Uterus (tissue), 4 donors: ENCODE measurements at places on chromosomes 6 and 20. TPM values are rescaled to one million over a fixed set of nuclear protein-coding genes. Genes with fewer than 3 reads are reported as not detected.

DNA sequence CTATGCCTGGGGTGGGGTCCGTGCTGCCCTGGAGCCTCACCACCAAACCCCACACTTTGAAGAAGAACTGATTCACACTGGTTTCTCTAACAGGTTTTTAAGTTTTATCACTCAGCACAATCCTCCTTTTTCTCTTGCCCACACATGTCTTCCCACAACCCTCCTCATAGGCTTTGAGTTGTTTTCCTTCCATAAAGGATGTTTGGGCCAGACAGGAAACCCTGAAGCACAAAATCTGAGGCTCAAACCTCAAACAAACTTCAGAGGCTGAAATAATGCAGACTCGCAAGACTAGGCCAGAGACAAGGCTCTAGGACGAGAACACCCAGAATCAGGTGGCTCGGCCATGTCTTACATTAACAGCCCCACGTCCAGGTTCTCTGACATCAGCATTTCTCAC lies 35.3 kb downstream of the EZR start:
- H3K4me3 ChIP-seq, result no peak overlapping the region
- H3K36me3 ChIP-seq, result no peaks in the 10 kb centered on the region
- no peaks in the 10 kb centered on the region for H3K27me3 ChIP-seq
- no peaks in the 10 kb centered on the region for H3K4me1 ChIP-seq

GRCh38 chr20:46699651-46700359 lies 9.6 kb upstream of the SLC2A10 start:
- no peaks in the 10 kb centered on the region for H3K36me3 ChIP-seq
- DNase-seq, result no peak
- H3K4me1 ChIP-seq, result no peaks in the 10 kb centered on the region
- no peaks in the 10 kb centered on the region for H3K27me3 ChIP-seq
- H3K27ac ChIP-seq, result no peak overlapping the region

- no peaks in the 10 kb centered on the region for H3K27me3 ChIP-seq
- H3K27ac ChIP-seq, result no peak overlapping the region
- DNase-seq, result no peak
- no peaks in the 10 kb centered on the region for H3K4me1 ChIP-seq
- H3K36me3 ChIP-seq, result no peaks in the 10 kb centered on the region
Observed at GRCh38 chr6:170074435-170074834, 216.4 kb downstream of the DLL1 start.

- H3K27me3 ChIP-seq, result no peaks in the 10 kb centered on the region
- no peak overlapping the region for H3K4me3 ChIP-seq
- no peaks in the 10 kb centered on the region for H3K4me1 ChIP-seq
- H3K36me3 ChIP-seq, result no peaks in the 10 kb centered on the region
- no peak for DNase-seq
Observed at GRCh38 chr6:20433929-20434328, 32.2 kb downstream of the E2F3 start.

- DNase-seq, result peak; percentile 13
- H3K36me3 ChIP-seq, result no peaks in the 10 kb centered on the region
- H3K27me3 ChIP-seq, result no peaks in the 10 kb centered on the region
- no peaks in the 10 kb centered on the region for H3K4me1 ChIP-seq
Observed at GRCh38 chr20:25270829-25271251, 23.0 kb downstream of the PYGB start.

DNA sequence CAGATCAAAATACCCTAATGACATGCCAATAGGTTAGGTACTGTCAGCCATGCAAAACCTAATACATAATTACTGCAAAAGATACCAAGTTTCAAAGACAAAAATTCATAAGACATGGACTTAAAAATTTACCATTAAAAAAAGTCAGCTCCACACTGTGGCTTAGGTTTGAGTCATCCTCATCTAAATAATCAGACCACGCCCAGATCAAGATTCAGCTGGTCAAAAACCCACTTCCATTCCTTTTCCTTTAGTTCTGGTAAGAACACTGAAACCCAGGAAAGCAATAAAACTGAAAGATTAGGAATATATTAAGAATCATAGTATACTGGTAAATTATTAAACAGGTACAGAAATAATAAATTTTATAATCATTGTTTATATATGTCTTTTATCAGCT lies 81.0 kb upstream of the ASF1A start:
- no peak for DNase-seq
- H3K27ac ChIP-seq, result no peak overlapping the region
- peaks cover 3% of the 10 kb centered on the region for H3K36me3 ChIP-seq
- no peaks in the 10 kb centered on the region for H3K27me3 ChIP-seq
- H3K4me3 ChIP-seq, result no peak overlapping the region
- no peaks in the 10 kb centered on the region for H3K4me1 ChIP-seq

- no peak overlapping the region for H3K4me3 ChIP-seq
- no peaks in the 10 kb centered on the region for H3K36me3 ChIP-seq
- H3K4me1 ChIP-seq, result no peaks in the 10 kb centered on the region
Observed at GRCh38 chr6:140988780-140989179, 1143.9 kb upstream of the GJE1 start.

DNA sequence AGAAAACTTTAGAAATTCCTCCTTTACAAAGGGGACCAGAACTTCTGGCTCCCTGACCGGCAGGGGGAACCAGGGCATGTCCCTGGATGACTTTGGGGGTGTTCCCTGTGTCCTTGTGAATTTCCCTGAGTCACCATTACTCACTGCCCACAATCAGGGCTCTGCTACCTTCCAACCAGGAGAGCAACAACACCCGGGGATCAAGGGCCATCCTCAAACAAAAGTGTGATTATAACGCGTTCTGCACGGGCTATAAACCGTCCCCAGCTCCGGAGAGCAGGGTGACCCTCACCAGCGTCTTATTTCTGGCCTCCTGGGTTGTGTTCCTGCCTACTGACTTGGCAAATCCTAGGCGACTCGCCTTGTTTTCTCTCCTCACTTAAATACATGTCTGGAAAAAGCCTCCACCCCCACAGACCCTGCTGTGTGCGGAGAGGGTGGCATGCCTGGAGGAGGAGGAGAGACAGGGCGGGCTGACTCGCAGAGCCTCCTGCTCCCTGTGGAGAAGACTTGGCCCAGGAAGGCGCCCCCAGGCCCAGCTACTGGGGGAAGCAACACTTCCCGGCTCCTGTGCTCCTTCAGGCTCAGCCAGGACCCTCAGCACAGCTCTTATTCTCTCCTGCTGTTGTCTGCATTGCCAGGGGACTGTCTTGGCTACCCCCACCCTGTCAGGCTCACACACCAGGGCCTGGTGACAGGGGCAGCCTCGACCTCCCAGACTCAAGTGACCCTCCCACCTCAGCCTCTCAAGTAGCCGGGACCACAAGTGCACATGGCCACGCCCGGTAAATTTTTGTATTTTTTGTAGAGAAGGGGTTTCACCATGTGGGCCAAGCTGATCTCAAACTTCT lies 54.1 kb downstream of the FGD2 start:
- H3K27ac ChIP-seq, result peak overlapping the region; percentile 87
- no peaks in the 10 kb centered on the region for H3K27me3 ChIP-seq
- H3K36me3 ChIP-seq, result no peaks in the 10 kb centered on the region
- H3K4me1 ChIP-seq, result no peaks in the 10 kb centered on the region
- DNase-seq, result peak; percentile 84
- no peak overlapping the region for H3K4me3 ChIP-seq

DNA sequence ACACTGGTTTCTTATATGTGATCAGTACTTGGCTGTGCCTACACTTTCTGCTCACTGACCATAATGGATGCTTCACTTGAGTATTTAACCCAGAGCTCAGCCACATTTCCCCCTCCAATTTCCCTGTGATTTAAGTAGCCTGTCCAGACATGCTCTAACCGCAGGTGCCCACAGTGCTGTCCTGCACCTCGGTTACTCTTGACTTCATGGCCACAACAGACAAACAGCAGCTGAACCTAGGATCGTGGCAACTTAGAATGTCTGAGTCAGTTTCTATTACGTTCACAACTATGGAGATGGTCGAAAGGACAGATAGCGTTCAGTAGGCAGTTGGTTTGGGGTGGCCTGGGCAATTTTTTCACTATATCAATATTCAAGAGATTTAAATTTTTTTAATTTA lies 306.9 kb upstream of the SGK1 start:
- H3K27ac ChIP-seq, result no peak overlapping the region
- no peak overlapping the region for H3K4me3 ChIP-seq
- no peak for DNase-seq

- no peaks in the 10 kb centered on the region for H3K4me1 ChIP-seq
- DNase-seq, result no peak
- no peaks in the 10 kb centered on the region for H3K36me3 ChIP-seq
- H3K27ac ChIP-seq, result no peak overlapping the region
Observed at GRCh38 chr6:84696166-84696565, 68.2 kb downstream of the TBX18 start.

- no peak for DNase-seq
- peaks cover 8% of the 10 kb centered on the region for H3K27me3 ChIP-seq
- H3K4me1 ChIP-seq, result no peaks in the 10 kb centered on the region
- no peak overlapping the region for H3K27ac ChIP-seq
Observed at GRCh38 chr20:52104546-52105441, 86.8 kb downstream of the ZFP64 start.

- DNase-seq, result peak; percentile 32
- no peaks in the 10 kb centered on the region for H3K36me3 ChIP-seq
- no peaks in the 10 kb centered on the region for H3K4me1 ChIP-seq
- no peaks in the 10 kb centered on the region for H3K27me3 ChIP-seq
- no peak overlapping the region for H3K4me3 ChIP-seq
Observed at GRCh38 chr20:40286975-40287531, 402.0 kb downstream of the MAFB start.

GRCh38 chr6:90233994-90234393 lies 62.6 kb downstream of the BACH2 start:
- H3K4me3 ChIP-seq, result no peak overlapping the region
- no peak for DNase-seq
- no peak overlapping the region for H3K27ac ChIP-seq

GRCh38 chr6:18016698-18017097 lies 29.3 kb upstream of the KIF13A start:
- no peak overlapping the region for H3K4me3 ChIP-seq
- no peak overlapping the region for H3K27ac ChIP-seq
- no peak for DNase-seq
- H3K27me3 ChIP-seq, result no peaks in the 10 kb centered on the region
- no peaks in the 10 kb centered on the region for H3K4me1 ChIP-seq

- no peaks in the 10 kb centered on the region for H3K36me3 ChIP-seq
- H3K27ac ChIP-seq, result peak overlapping the region; percentile 3
Observed at GRCh38 chr20:15047042-15047441, 709.6 kb upstream of the FLRT3 start.

DNA sequence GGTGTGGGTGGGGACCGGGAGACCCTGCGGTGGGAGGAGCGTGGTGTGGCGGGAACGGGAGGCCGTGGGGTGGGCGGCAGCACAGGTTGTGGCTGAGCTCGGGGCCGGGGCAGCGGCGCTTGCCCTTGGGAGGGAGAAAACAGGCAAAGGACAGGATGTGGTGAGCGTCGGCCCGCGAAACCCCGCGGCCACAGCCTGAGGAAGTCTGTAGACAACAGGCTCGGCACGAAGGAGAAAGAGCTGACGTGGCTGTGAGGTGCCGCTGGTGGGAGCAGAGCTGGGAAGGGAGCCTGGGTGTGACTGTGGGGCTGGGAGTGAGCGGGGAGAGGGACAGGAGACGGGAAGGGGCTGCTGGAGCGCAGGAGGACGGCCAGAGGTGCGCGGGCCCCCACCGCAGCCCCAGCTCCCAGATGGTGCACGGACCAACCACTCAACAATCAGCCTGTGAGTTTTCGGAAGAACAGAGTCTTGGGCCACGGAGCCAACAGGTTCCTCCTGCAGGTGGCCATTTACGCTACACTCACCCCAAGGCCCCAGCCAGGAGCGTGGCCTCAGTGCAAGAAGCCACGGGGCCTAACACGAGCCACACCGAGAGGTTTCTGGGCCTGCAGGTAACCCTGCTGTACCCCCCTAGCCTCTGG lies 202.8 kb downstream of the DLL1 start:
- no peaks in the 10 kb centered on the region for H3K27me3 ChIP-seq
- H3K36me3 ChIP-seq, result no peaks in the 10 kb centered on the region
- H3K4me3 ChIP-seq, result no peak overlapping the region
- peak; percentile 10 for DNase-seq

DNA sequence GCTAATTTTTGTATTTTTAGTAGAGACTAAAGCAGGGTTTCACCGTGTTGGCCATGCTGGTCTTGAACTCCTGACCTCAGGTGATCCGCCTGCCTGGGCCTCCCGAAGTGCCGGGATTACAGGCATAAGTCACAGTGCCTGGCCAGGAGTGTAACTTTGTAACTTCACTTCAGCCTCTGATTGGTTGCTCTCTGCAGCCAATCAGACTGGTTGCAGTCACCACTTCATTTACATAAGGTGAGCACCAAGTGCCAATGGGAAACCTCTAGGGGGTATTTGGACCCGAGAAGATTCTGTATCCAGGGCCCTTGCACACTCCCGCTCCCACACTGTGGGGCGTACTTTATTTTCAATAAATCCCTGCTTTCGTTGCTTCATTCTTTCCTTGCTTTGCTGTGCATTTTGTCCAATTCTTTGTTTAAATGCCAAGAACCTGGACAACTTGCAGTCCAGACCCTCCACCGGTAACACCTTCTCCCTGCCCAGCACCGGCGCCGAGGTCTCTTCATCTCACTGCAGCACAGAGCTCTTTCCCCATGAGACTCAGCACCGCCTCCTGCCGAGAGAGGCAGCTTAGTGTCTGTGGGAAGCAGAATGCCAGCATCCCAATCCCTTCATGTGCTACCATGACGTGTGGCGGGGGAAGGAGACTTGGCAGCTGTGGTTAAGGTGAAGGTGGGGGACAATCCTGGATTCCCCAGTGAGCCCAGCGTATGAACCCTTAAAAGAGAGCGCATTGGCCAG lies 14.0 kb upstream of the MRGBP start:
- no peak for DNase-seq
- no peak overlapping the region for H3K4me3 ChIP-seq
- H3K27ac ChIP-seq, result no peak overlapping the region
- no peaks in the 10 kb centered on the region for H3K27me3 ChIP-seq
- H3K4me1 ChIP-seq, result no peaks in the 10 kb centered on the region

DNA sequence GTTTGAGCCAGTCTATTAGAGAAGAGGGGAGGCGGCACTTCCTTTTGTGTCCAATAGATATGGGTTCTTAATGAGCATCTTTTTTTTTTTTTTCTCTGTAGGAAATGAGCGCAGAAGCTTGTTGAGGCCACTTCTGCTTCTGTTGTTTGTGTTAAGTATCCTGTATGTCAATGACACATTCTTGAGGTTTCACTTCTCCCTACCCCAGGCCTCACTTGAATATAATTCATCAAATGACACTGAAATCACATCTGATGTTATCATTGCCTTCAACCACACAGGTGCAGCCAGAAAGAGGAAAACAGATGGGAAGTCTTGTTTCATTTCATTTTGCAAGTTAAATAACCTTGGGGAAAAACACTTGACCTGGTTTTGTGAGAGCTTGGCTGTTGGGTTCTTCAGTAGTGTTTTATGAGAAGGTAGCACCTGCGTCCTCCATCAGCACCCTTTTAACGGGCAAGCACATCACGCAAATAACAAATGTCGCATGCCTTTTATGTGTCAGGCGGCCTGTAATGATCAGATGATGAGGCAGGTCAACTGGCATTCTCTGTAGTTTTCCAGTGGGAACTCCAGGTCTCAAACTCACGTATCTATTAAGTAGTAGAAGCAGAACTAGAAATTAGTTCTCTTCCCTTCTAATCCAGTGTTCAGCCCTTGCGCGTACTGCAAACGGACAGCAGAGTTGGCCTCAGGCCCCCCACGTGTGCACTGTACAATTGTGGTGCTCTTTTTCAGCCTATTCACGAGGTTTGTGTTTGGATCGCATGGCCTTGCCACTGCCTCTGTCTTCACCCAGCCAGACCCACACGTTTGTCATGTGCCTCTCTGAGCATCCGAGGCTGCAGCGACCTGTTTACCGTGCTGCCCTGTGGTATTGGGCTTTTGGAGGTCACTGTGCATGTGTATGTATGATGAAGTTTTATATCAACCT lies 23.5 kb downstream of the PLEKHG1 start:
- H3K27ac ChIP-seq, result no peak overlapping the region
- no peak for DNase-seq
- H3K27me3 ChIP-seq, result no peaks in the 10 kb centered on the region
- H3K36me3 ChIP-seq, result no peaks in the 10 kb centered on the region
- H3K4me3 ChIP-seq, result no peak overlapping the region

Gene EPHA7
- 46.8 TPM for total RNA-seq

Gene SYNDIG1
- total RNA-seq, result 3.4 TPM

Gene COL11A2
- 1.5 TPM for total RNA-seq

Gene MPIG6B
- not detected for total RNA-seq

Gene TXLNB
- total RNA-seq, result 2.1 TPM

Gene GJA10
- total RNA-seq, result not detected
